Astrocyte of the hippocampus (primary cell): ENCODE measurements at places on chromosomes 6 and 20.

DNA sequence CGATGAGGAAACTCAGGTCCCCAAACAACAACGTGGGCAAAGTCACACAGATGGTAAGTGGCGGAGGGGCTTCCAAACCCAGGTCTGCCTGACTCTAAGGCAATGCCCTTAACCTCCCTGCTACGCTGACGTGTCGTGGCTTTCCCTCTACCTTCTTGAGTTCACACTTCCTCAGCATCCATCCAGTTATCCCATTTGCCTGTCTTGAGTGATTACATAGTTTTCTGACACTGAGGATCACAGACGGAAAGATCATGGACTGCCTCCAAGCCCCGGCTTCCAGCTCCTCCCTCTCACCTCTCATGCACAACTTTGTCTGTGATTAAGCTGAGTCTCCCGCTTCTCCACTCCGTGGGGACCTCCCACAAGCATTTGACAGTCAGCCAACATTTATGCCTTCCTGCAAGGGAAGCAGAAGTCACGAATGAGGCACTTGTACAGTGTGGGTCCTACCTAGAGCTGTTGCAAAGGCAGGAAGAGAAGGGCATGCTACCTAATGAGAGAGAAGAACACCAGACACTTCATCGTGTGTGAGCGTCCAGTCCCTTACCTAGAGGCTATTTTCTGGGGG is 33.8 kb downstream of the TBC1D7 start:
- DNase-seq: no peak

DNA sequence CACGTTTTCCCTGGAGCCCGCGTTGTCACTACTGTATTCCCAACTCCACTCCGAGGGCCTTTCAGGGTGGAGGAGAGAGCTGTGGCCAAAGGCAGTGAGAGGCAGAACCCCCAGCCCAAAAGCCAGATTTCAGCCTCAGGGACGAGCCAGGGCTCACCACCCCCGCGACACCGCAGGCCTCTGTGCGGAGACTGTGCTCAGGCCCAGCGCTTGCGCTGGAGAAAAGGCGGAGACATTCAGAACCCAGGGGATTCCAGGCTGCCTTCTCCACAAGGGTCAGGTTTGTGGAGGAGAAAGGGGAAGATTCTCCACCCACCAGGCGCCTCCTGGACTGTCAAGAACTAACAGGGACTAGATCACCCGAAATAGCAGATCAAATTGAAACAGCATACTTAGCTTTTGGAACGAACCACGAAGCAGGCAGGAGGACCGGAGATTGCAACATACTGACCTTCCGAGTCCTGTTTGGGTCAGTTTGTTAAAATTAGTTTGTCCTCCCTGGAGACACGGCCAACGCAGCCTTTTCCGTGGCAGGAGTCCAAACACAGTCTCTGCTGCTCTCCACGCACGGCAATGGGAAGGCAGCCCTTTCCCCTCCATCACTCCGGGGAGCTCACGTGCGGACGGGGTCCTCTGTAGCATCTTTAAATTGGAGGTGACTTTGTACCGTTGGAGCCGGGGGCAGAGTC is 14.4 kb downstream of the DLL1 start:
- no peak for DNase-seq

- DNase-seq: no peak
These were observed 11.9 kb downstream of the MDFI start for GRCh38 chr6:41650120-41650519.

DNA sequence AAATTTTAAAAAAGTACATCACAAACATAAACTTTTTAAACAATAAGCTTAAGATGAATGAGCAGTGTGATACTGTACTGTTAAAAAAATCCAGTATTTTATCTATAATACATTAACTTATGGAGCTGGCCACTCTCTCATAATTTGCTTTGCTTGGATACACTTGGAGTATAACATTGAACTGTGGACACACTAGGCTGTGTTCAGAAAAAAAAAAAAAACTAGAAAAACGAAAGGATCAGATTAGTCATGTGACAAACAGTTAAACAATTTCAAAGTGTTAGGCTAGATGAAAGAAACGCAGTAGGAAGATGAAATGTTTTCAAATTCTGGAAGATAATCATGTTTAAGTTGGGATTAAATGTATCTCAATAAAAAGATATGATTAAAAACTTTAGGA is 220.0 kb downstream of the GRIK2 start:
- DNase-seq: no peak

DNA sequence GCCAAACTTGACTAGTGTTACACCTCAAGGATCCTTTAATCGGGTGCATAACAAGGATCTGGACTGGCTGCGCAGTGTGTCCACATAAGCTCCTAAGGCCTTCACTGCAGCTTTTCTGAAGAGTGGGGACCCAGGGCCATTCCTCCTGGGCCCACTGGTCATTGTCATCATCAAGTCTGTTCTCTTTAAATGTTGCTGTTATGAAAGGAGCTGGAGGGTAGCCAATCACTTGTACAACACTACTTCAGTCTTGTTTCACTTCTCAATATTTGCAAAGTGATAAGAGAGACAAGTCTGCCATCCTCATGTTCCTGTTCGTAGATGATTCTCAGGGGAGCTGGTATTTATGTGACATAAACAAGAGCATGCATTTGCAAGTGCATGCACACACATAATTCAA is 149.8 kb downstream of the SYNDIG1 start:
- DNase-seq: no peak

GRCh38 chr20:53678990-53679596 is 85.5 kb upstream of the ZNF217 start:
- no peak for DNase-seq

DNA sequence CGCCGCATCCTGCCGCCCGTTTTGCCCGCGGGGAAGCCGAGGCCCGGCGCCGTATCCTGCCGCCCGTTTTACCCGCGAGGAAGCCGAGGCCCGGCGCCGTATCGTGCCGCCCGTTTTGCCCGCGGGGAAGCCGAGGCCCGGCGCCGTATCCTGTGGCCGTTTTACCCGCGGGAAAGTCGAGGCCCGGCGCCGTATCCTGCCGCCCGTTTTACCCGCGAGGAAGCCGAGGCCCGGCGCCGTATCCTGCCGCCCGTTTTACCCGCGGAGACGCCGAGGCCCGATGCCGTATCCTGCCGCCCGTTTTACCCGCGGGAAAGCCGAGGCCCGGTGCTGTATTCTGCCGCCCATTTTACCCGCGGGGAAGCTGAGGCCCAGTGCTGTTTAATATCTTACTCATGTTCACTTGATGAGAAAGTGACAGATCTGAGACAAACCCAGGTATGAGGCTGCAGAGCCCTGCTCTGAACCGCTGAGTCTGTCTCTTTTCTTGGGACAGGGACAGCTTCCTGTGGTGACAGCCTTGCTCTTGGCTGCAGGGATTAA is 129.4 kb downstream of the CDH26 start:
- DNase-seq: peak; percentile 14

- no peak for DNase-seq
These were observed 72.3 kb upstream of the IPCEF1 start for GRCh38 chr6:154428897-154429296.

- DNase-seq: no peak
These were observed 138.1 kb upstream of the PLN start for GRCh38 chr6:118410001-118410400.

- DNase-seq: peak; percentile 32
These were observed 135.6 kb downstream of the HIVEP1 start for GRCh38 chr6:12147557-12148316.

- DNase-seq: peak; percentile 61
These were observed 42.2 kb upstream of the SPTLC3 start for GRCh38 chr20:12966468-12967085.

DNA sequence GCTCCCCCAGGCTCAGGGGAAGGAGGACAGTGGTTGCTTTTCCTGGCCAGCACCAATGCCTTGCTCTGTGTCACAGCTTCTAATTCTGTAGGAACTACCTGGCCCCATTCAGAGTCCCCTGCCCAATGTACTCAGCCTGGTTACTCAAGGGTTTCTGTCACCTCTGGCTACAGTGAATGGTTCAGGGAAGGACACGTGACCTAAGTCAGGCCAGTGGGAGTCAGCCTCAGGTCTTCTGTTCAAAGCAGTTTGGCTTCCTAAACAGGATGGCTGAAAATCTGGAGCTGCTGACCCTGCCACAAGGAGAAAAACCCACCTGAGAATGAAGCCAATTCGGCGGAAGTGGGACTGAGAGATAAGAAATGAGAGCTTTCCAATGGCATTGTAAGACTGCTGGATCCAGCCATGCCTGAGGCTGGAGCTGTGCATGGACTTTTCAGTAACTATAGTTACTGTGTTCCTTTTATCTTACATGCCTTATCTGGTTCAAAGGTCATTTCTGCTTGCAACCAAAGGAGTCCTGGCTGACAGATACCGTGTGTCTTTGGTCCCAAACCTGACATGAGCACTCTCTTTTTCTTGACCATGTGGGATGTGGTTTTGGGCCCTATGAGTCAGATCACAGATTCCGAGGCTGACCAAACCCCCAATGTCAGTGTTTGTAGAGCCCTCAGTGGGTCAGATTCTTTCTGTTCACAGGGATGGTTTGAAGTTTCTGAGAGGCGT is 104.3 kb downstream of the SULF2 start:
- DNase-seq: peak; percentile 58

DNA sequence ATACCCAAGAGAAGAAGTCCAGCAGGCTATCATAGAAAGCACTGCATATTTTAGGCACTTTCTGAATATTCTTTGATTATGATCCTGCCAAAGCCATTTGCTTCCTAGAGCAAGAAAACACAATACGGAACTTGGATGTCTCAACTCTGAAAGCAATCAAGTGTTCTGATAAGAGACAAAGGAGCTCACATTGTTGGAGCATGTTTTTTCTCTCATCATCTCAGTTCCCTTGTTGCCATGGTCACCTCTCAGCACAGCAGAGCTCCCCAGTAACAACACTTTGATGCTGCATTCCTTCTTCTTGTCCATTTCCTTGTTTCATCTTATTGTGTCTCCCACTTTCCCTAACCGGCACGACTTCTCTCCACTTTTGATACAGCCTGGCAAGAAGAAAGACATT is 168.7 kb upstream of the FUT9 start:
- no peak for DNase-seq

DNA sequence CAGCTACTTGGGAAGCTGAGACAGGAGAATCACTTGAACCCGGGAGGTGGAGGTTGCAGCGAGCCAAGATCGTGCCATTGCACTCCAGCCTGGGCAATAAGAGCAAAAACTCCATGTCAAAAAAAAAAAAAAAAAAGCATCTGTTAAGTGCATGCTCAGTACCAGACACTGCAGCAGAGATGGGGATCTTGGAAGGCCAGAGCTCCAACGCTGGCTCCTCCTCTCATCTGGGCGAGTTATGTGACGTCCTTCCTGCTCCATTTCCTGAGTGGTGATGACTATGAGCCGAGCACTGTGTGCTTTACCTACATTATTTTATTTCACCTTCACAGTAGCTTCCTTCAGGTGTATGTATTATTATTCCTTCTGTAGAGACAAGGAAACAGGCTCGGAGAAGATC is 38.5 kb upstream of the CDH22 start:
- no peak for DNase-seq

GRCh38 chr6:125596020-125596419 is 153.4 kb upstream of the HEY2 start:
- no peak for DNase-seq

DNA sequence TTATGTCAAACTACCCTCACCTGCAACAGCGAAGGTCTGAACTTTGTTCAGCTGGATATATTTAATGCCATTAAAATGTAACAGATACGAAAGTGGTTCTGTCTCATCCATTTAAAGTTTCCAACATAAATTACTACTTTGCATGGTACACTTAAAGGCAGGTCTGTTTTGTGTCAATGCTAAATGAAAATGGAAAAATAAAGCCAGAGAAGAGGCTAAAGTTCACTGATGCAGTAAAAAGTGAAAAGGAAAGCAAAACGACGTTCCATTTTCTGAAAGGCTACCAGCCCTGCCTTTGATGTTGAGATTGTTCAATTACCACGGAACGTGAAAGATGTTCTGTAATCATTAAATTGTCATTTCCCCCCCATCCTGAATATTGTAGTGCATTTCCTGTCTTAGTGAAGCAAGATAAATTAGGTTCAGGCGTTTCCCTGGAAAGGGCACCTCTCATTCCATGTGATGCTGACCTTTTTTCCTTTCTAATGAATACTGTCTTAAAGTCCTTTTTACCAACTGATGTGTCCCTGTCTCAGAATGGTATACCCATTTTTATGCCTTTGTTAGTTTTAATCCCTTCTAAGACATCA is 334.7 kb upstream of the JAG1 start:
- DNase-seq: no peak

- peak; percentile 77 for DNase-seq
These were observed 313.1 kb downstream of the LRFN2 start for GRCh38 chr6:40274058-40274457.

- no peak for DNase-seq
These were observed 41.7 kb upstream of the NXT1 start for GRCh38 chr20:23308908-23309307.

GRCh38 chr6:105746130-105746505 is 340.0 kb upstream of the PRDM1 start:
- no peak for DNase-seq

GRCh38 chr6:167684276-167685104 is 142.2 kb upstream of the AFDN start:
- no peak for DNase-seq

DNA sequence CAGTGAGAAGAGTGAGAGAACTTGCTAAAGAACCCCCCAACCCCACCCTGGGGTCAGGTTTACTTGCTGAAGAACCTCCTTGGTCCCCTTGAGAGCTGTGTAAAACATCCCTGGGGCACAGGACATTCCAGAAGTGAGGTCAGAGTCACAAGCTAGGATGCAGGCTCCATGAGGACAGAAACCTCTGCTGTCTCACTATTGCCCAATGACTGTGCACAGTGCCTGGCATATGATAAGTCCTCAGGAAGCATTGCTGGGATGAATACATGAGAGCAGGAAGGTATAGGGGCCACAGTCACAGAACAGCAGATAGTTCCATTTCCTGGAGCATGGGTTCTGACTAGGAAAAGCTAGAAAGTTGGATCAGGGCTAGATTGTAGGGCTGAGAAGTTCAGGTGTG is 18.4 kb downstream of the NT5E start:
- DNase-seq: no peak

GRCh38 chr6:12578097-12578496 is 138.5 kb upstream of the PHACTR1 start:
- DNase-seq: no peak

DNA sequence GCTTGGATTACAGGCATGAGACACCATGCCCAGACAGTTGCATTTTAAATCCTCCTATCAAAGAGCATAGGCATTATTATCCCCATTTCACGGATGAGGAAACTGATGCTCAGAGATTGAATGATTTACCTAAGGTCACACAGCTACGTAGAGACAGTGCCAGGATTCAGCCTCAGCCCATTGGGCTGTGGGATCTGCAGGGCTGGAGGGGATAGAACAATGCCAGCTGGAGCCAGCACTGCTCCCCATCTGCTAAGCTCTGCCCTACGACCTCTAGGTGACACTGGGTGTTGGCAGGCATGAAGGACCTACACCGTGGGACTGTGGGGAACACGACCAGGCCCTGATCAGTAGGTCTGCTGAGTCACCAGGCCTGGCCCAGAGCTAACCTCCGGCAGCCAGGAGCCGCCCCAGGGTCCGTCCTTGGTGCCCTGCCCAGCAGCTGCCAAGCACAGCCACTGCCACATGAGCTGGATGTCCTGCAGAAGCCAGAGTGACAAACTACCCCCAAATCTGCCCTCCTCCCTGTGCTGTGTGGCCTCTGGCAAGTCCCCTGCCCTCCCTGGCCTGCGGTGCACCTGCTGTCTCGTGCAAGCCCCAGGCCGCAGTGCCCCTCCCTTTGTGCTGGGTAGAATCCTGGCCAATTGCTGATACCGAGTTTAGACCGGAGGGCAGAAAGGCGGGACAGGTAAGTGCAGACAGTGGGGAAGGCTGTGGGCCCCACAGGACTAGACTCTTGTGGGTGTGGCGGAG is 47.6 kb upstream of the PTGIS start:
- peak; percentile 37 for DNase-seq
